CD8-positive, alpha-beta memory T cell (primary cell): ENCODE measurements at places on chromosomes 7 and 10.

DNA sequence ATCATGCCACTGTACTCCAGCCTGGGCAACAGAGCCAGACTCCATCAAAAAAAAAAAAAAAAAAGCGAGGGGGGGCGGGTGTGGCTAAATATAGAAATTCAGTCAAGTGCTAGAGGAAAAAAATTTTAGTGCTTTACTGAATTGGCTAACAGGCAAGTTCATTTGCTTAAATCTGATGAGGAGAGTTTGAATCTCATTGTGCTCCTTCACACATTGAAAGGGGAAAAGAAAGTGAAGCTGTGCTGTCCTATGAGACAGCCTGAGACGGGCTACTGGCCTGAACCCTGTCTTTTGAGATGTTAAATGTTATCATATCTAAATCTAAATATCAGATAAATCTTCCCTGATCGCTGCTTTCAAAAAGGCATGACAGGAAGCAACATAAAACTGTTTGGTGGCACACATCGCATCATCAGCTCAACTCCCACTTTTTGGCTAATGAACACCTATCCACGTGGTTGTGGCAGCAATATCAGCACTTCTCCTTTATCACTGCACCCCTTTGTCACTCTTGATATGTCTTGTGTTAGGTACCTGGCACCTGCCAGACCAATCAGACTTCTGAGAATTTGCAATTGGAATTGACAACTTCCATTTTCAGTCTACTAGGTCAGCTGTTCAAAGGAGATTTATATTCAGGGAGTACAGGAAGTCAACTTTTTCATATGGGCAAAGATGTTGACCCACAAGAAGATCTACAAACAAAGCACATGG is 14.0 kb upstream of the IFIT1B start:
- H3K36me3 ChIP-seq, result no peaks in the 10 kb centered on the region
- no peak for DNase-seq
- H3K4me1 ChIP-seq, result peaks cover 5% of the 10 kb centered on the region
- no peak overlapping the region for H3K27ac ChIP-seq

DNA sequence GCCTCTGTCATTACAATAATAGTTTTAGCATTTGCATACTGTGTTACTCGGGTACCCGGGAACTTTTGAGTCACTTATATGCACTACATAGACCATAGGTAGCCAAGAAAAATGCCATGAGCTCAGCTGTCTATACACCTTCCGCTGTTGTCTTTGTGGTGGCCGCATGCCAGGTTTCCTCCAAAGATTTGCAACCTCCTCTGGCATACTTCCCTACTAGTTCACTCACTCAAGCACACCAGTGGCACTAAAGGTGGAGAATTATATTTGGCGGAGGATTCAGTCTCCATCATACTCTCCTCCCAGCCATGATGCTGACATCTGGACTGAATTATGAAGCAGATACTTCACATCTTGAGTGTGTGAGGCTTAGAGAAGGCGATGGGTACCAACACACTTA is 35.6 kb upstream of the GRB10 start:
- H3K4me3 ChIP-seq, result no peak overlapping the region
- H3K27ac ChIP-seq, result no peak overlapping the region
- H3K4me1 ChIP-seq, result no peaks in the 10 kb centered on the region

DNA sequence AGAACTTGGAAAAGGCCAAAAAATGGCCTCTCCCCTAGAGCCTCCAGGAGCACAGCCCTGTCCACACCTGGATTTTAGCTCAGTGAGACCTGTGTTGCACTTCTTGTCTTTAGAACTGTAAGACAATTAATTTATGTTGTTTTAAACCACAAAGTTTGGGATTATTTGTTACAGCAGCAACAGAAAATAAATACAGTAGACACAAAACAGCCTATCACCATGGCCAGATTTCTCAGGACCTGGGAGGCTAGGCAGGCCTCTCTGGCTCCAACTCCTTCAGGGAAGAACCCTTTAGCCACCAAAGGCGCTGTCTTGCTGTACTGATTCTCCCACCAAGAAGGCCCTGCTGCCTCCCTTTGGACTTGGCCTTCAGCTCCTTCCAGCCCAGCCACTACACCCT is 54.1 kb upstream of the PSAP start:
- no peak overlapping the region for H3K27ac ChIP-seq
- peaks cover 6% of the 10 kb centered on the region for H3K4me1 ChIP-seq
- no peak for DNase-seq

DNA sequence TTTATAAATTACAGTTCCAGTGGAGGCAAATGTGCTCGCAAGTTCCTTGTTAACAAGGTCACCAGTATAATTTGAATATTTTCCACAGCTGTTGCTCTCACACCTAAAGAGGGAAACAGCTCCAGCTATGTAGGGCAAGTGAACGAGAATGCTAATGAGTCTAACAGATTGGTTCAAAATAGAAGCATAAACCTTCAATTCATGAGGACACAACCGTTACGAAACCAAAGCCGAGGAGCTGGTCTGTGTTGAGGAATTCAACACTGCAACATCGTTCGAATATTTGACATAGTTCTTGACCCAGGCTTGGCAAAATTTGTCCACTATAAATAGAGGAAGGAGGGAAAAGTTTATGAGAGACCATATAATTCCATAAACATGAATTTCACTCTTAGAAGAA is 161.3 kb downstream of the KLF6 start:
- no peak overlapping the region for H3K27ac ChIP-seq
- no peak for DNase-seq
- H3K27me3 ChIP-seq, result no peaks in the 10 kb centered on the region
- peaks cover 8% of the 10 kb centered on the region for H3K4me1 ChIP-seq
- no peaks in the 10 kb centered on the region for H3K36me3 ChIP-seq
- no peak overlapping the region for H3K4me3 ChIP-seq

DNA sequence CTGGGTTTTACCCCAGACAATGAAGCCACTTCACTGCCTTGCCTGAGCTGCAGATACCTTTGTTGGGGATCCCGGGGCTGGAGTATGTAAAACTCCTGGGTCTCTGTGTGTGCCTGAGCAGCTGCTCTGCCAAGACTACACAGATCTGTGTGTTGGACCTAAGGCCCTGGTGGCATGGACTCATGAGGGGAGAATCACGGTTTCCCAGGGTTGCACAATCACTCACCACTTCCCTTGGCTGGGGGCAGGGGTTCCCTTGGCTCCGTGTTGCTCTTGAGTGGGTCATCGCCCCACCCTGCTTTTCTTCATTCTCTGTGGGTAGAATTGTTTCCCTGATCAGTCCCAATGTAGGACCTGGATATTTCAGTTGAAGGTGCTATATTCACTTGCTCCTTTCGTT is 13.9 kb upstream of the TBATA start:
- H3K4me1 ChIP-seq, result no peaks in the 10 kb centered on the region
- no peak overlapping the region for H3K4me3 ChIP-seq
- H3K36me3 ChIP-seq, result no peaks in the 10 kb centered on the region
